CD4-positive, alpha-beta T cell treated with Interleukin-4 for 4 hours (primary cell): ENCODE measurements at places on chromosomes 6 and 20.

DNA sequence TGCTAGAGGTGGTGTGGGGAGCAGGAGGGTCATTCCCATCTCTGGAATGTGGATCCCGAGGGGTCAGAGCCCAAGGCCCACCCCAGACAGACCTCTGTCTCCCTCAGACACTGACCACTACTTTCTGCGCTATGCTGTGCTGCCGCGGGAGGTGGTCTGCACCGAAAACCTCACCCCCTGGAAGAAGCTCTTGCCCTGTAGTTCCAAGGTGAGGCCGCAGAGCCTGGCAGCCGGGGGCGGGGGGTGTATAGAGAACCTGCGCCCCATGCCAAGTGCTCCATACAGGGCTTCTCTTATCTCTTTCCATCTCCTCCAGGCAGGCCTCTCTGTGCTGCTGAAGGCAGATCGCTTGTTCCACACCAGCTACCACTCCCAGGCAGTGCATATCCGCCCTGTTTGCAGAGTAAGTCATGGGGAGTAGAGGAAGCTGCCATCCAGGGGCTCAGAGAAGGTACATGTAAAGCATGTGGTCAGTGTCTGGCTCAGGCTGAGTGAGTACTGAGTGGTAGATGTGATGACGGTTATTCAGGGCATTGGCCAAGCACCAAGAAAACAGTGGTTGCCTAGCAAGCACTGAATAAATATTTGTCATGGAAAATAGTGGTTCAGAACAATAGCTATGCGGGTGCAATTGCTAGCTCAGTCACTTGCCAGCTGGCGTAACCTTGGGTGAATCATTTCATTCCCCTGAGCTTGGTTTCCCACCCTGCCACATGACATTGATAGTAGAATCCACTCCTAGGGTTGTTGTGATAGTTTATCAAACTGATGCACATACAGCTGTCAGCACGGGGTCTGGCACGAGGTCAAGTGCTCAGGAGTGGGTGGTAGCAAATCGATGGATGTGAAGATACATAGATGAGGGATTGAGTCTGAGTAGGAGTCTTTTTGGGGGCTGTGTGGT is 3.5 kb downstream of the PIGT start:
- DNase-seq: no peak

DNA sequence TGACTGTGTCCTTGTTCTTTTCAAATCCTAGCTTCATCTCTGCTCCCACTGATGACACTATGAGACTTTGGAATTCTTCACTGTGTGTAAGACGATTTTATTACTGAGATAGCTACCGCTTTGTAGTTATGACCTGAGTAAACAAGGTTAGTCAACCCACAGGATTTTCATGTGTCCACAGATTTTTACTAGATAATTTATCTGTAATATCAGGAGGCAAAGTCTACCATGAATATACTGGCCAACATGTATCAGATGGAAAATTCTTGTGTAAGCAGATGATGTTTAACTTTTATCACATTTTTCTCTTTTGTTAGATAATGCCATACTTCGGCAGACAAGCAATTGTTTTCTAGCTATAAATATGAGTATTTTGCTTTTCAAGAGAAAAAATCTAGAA is 119.8 kb downstream of the SGK1 start:
- no peak for DNase-seq

DNA sequence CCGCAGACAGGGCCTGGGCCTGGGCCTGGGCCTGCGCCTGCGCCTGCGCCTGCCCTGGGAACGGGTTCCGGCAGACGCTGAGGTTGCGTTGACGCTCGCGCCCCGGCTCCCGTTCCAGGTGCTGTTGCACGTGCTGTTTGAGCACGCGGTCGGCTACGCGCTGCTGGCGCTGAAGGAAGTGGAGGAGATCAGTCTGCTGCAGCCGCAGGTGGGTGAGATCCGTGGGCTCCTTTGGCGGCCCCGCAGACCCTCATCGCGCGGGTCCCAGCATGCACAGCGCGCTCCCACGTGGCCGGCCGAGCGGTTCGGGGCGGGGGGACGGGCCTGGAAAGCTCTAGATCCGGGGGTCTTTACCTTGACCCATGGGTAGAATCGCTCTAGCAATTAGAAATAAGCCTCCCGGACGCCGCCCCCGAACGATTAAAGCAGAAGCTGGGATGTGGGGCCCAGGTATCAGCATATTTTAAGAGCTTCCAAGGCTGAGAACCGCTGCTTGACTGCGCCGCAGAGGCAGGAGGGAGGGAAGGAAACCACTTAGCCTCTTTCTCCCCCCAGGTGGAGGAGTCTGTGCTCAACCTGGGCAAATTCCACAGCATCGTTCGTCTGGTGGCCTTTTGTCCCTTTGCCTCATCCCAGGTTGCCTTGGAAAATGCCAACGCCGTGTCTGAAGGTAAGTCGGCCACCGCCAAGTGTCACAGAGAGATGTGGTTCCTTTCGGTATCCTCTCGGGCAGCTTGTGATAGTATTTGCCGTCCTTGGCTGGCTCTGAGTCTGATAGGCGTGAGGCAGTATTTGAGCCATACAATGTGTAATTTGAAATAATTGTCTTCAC is 508 bp downstream of the NOP56 start:
- no peak for DNase-seq

- no peak for DNase-seq
These were observed 37.1 kb downstream of the SLC22A23 start for GRCh38 chr6:3419624-3420272.

DNA sequence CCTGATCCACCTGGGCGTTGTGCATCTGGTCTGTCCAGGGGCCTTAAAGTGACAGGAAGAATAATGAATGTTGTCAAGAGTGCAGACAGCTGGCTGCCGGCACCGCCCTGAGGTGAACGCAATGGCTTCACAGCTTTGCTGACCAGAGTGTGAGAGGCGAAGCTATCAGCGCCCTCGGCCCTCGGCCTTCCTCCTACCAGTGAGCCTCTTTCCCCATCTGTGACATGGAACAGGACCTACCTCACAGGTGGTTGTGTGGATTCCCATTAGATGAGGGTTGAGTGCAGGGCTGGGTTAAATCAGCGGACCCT is 54.8 kb downstream of the CTCFL start:
- no peak for DNase-seq

DNA sequence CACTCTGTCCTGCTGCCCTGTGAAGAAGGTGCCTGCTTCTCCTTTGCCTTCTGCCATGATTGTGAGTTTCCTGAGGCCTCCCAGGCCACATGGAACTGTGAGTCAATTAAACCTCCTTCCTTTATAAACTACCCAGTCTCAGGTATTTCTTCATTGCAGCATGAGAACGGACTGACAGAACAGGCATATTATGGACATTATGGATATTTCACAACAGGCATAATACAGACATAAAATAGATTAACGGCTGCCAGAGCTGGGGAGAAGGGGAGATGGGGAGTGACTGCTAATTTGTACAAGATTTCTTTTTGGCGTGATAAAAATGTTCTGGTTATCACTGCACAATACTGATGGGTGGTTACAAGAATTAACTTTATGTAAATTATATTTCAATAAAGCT is 29.4 kb downstream of the TRPC4AP start:
- DNase-seq: no peak

DNA sequence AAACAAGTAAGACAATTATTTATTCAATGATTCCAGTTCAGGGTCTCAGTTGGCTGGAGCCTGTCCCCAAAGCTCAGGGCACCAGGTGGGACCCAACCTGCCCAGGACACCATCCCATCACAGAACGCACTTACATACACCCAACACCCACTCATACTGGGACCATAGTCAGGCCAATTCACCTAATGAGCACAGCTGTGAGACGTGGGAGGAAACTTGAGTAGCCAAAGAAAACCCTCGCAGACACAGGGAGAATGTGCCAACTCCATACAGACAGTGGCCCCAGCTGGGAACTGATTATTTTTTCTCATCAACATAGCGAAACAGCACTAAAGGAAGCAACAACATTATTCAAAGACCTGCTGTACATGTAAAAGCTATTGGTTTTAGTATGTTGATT is 58.6 kb upstream of the DOK5 start:
- no peak for DNase-seq

DNA sequence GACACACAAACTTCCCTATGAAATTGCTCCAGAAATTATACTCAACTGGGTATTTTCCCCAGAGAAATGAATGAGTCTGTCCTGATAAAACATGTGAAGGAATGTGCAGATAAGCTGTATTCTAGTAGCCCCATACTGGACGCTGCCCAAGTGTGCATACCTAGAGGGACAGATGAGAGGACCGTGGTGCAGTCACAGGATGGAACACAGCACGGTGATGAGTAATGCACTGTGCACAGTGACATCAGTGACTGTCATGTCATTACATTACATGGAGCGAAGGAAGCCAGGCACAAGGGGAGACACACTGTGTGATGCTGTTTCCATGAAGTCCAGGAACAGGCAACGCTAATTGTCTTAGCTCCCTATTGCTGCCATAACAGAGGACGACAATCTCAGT is 155.5 kb downstream of the CDH4 start:
- no peak for DNase-seq

GRCh38 chr20:12928755-12929401 is 79.9 kb upstream of the SPTLC3 start:
- no peak for DNase-seq

DNA sequence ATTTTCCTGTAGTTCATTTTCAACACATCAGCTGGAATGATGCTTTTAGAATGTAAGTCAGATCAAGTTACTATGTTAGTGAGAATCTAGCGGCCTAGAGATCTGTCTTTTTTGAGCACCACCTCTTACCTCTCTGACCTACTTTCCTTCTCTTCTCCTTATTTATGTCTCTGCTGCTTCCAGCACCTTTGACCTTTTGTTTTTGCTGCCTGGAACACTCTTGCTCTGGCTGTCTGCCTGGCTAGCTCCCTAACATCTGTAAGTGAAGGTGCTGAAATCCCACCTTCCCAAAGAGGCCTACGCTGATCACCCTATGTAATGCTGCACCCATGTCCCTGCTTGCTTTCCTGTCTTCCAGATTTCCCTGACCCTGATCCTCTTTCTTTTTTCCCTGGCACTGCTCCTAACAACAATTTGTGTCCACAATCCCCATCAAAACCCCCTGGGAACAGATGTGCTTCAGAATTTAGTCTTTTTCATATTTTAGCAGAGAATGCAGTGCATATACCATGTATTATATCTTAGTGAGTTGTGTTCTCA is 87.8 kb downstream of the RFPL4B start:
- no peak for DNase-seq

DNA sequence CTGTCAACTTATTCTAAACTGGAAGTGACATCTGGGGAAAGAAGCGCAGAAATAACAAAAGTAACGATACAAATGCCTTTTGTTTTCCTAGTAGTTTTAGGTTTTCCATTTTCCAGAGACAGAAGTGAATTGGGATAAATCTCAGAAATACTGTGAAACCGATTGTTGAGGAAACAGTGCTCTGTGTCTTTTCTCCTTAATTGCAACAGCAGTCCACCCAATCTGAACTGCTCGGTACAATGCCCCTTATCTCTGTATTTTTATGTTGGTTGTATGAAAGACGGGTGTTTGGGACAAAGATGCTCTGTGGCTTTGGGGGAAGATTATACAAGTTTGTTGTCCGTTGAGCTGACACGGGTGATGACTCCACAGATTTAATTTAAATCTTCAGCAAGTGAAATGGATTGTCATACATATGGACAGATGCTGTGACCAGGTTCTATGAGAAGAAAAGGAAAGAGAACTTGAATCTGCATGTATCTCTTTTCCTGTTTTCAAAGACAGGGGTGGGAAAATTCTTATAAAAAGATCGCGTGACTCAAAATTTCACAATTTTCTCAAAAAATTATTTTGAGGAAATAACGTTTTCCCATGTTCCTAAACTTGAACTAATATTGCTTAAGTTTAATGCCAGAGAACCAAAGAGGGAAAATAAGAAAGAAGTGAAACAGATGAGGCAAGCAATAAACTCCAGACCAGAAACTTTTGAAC is 41.2 kb downstream of the SASH1 start:
- no peak for DNase-seq

DNA sequence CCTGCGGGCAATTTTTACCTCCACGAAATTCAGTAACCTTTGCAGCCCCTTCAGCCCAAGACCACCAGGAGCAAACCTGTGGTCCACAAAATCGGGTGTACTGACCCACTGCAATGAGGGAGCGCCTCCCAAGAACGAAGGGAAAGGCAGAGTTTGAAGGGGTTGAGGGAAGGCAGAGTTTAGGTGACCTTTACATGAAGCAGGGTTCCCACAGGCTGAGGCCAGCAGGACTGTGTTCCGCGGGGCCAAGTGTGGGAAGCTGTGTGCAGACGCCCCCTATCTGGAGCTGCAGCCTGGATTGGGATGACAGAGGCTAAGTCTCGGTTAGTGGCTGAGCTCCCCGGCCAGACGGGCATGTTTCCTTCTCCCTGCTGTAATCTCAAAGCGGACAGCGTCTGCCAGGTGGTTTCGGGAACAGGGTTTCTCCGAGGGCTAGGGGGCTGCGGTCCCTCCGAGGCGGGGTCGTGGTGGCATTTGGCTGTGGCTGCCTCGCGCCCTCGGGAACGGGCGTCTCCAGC is 826 bp upstream of the PYGB start:
- no peak for DNase-seq

GRCh38 chr6:117463762-117464665 is 18.5 kb upstream of the DCBLD1 start:
- DNase-seq: peak; percentile 19

DNA sequence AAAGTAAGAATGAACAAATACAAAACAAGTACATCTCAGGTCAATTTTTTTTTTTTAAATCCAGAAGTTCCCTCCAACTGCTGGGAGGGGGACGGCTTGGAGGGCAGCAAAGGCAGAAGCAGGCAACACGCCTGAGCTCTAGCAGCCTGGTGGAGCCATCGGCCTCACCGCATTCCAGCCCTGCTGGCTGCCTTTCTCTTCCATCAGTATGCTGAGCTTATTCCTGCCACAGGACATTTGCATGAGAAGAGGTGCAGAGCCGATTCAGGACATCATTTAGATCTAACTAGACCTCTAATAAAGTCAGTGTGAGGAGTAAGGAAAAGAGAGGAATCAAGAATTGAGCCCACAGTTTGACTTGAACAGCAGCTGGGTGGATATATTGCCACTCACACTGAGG is 318.8 kb downstream of the ZFAND3 start:
- DNase-seq: no peak

DNA sequence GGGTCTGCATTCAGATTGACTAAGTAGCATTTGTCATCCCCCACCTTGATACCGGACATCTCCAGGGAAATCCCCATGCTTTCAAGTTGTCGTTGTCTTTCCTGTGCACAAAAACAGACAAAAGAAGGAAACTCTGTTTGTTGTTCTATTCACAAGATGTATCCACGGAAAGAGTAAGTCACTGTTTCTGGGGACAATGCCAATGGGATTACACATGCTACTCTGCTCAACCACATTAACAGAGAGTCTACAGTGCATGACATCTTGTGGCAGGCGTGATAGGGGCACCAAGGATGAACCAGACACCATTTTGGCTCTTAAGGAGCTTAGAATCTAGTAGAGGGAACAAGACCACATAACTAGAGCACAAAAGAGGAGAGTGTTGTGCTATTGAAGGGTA is 124.4 kb upstream of the NUP153 start:
- DNase-seq: no peak

- no peak for DNase-seq
These were observed 36.1 kb downstream of the FASTKD5 start for GRCh38 chr20:3123542-3123941.

- no peak for DNase-seq
These were observed 16.7 kb downstream of the MAP3K5 start for GRCh38 chr6:136775548-136775947.

GRCh38 chr6:136763716-136764516 is 28.4 kb downstream of the MAP3K5 start:
- peak; percentile 24 for DNase-seq

- no peak for DNase-seq
These were observed 17.2 kb downstream of the GDAP1L1 start for GRCh38 chr20:44264287-44264686.

GRCh38 chr20:43695571-43695970 is 28.7 kb downstream of the MYBL2 start:
- DNase-seq: no peak
